ENCODE measurements at places on chromosomes 5 and 9.

- DNase-seq, result no peak
Observed at GRCh38 chr5:23352446-23352845, 155.0 kb upstream of the PRDM9 start.

DNA sequence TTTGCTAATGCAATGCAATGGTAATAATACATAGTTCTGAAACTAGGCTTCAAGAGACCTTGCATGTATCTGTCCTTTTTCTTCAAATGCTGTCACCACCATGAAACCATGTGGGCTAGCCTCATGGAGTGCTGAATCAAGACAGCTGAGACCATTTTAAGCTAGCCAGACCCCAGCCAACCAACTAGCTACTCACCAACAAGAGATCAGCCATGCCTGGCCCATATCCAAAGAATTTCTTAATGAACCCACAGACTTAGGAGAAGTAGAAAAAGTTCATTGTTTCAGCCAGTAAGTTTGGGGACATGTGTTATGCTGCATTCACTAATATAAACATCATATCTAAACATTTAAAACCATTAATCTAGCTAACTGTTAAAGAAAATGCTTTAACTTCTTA is 139.8 kb upstream of the EDIL3 start:
- no peak for DNase-seq

DNA sequence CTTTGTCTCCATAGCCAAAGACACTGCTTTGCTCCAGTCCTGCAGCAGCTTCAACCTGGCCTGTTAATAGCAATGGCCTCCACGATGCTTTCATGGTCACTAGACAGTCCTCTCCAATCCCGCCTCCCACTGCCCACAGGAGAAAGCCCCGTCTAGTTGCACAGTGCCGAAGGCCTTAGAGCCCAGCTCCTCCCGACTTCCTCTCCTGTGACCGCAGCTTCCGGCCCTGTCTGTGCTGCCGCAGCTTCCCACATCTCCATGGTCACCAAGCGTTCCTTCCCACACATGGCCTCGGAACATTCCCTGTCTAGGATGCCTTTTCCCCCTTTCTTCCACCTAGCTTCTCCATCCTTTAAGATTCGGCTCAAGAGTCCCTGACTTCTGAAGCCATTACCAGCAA is 23.4 kb downstream of the PCA3 start:
- DNase-seq, result no peak

- peak; percentile 32 for DNase-seq
Observed at GRCh38 chr5:67187006-67187715, 9.4 kb downstream of the CD180 start.

DNA sequence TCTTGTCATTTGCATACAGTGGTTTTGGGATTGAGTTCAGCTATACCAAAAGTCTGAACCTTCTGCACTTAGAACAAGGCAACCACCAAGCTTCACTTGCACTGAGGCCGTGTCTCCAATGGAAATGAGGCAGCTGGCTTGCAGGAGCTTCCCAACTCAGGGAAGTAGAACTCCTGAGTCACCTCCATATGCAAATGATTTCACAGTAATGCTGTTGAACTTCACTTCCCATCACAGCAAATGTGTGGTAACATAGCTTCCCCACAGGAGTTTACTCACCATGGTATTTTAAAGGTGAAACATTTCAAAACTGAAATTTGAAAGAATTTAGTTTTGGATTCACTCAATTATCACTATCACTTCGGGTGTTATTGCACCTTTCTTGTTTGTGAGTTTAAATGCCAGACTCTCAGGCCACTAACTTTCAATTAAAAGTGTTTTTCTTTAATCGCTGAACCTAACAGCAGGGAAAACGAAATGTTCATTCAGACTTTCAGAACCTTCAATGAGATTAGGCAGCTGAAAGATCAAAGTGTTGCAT is 9.0 kb downstream of the CD274 start:
- no peak for DNase-seq

DNA sequence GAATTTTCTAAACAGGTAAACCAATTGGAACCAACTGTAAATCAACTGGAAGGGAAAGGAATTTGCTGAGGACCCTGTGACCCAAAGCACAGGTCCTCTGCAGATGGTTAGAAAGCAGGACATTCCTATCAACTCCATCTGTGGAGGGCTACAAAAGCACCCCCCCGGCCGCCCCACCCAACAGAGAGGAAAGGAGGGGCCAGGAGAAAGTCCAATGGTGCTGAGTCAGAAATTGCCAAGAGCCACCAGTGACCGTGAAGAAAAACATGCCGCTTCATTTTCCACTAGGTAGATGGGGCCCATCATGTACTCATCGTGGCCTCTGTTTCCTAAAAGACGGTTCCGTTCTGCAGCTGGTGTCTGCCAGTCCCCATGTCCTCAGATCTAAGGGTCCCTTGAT is 66.3 kb downstream of the RAPGEF1 start:
- no peak for DNase-seq

GRCh38 chr5:128532127-128532526 is 5.9 kb downstream of the FBN2 start:
- no peak for DNase-seq

- DNase-seq, result peak; percentile 11
Observed at GRCh38 chr9:134929193-134930158, 11.8 kb upstream of the FCN1 start.

DNA sequence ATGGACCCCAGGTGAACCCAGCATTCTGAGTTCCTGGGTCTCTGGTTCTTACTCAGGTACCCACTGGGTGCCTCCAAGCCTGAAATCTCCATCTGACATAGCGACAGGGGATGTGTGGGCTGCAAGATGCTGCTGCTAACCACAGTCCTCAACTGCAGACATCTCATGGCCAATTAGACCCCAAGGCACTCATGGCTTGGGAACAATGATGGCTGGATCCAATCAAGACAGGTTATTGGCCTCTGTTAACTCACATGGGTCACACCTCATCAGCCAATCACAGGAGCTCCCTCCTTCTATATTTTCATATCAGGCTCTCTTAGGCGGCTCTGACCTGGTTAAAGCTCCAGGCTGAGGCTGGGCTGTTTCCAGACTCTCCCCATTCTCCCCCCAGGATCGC is 57.0 kb downstream of the CXXC5 start:
- no peak for DNase-seq

DNA sequence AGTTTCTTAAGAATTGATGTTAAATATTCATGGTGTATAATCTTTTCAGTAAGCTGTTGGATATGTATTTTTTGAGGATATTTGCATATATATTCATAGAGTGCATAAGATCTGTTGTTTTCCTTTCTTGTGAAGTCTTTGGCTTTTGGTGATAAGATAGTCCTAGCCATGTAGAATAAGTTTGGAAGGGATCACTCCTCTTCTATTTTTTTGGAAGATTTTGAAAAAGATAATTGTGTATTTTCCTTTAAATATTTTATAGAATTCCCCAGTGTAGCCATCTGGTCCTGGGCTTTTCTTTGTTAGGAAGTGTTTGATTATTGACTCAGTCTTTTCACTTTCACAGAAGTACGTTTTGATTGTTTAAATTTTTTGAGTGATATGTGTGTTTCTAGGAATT is 318.8 kb upstream of the CDH10 start:
- DNase-seq, result no peak

GRCh38 chr9:79120941-79121340 is 450.8 kb upstream of the TLE4 start:
- no peak for DNase-seq

DNA sequence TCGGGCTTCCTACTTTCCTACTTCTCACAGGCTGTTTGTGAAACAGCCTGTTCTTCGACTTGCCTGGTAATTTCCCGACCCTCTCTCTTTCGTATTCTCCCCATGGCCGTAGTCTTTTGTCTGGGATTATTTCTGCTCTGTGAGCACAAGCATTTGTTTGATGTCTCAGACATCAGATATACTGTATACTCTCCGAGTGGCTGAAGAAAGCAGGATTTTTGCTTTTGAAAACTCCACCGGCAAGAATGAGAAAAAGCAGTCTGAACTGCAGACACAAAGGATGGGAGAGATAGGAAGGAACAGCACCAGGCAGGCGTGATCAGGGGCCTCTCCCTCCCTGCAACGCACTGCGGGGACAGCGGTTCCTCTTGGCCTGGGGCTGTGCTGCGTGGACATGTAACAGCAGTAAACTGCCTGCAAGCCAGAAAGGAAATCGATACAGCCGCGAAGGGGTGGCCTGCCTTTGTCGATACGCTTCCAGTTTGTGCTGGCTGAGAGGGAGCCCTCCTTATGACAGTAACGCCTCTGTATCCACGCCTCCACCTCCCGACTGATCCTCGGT is 313.9 kb upstream of the TLE4 start:
- no peak for DNase-seq

DNA sequence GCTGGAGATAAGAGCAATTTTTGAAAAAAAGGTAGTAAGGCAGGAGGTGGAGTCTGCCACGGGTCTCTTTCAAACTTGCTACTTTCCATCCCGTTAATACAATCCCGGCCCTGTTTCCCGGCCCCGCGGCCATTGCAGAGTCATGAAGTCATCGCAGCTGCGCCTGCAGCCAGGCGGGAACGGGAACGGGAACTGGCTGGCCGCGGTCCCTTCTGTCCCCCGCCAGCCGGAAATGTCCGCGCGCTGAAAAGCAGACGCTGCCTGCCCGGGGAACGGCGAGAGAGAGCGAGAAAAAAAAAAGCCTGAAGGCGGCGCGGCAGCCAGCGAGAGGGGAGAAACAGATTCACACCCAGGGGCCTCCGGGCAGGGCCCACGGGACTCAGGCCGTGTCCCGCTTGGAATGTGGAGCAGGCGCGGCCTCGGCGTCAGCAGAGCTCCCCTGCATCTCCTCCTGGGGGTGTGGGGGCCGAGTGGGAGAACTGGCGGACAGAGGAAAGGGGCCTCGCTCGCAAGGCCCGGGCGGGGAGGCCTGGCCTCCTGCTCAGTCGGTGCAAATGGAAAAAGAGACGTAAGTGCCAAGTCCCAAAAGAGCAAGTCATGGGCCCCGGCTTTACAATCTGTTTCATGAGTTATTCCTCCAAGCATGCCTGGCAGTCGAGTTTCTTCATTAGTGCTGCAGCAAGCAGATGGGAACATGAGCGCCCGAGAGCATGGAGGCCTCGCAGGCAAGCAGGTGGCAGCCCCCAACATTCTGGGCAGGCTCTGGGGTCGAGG is 201.2 kb upstream of the GAS1 start:
- no peak for DNase-seq

GRCh38 chr5:149936700-149937091 is 7.9 kb downstream of the PDE6A start:
- no peak for DNase-seq

GRCh38 chr5:112275671-112276070 is 143.4 kb downstream of the EPB41L4A start:
- no peak for DNase-seq

DNA sequence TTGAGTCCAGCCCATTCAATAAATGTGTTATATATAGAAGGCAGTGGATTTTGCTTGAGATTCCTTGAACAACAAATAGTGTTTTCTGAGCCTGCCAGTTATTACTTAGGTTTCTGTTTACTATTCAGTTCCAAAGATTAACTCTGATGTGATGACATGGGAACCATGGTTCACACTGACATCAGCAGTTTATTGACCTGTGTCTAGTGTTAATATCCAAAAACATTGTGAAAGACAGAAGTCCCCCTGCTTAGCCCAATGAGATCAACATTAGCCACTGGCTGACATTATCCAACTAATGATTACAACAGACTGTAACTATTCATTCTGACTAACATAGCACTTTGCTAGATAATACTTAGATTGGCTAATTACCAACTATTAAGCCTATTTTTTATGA is 14.9 kb downstream of the APBA1 start:
- DNase-seq, result no peak

- no peak for DNase-seq
Observed at GRCh38 chr5:172436078-172436878, 18.0 kb downstream of the SH3PXD2B start.

DNA sequence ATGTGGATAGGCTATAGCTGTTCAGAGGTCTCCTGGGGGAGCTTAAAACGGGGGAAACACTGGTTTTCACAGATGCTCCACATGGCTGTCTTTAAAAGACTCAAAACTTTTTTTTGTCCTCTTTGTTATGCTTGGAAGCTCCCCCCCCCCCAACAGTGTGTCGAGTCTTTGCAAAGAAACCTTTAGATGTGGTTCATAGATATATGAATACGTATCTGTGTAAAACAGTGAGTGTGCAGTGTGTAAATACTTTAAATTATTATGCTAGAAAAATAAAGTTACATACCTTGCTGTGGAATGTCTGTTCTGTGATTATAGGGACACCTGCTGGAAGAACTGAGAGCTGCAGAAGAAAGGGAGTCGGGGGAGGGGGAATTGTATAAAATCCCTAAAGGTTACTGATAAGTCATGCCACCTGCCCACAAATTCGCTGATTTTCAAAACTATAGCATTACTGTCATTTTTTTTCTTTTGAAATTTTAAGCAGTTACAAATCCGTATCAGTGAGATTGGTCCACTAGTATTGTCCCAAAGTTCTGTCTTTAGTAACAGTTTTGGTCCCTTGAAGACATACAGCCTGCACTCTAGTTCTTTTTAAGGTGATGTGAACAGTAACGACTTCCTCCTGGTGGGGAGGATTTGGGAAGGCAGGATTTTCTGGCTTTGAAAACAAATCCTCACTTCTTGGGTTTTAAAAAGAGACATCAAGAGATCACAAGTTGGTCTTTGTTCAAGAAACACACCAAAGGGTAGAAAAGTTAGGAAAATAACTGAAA is 22.9 kb downstream of the RGMB start:
- DNase-seq, result peak; percentile 52

- DNase-seq, result no peak
Observed at GRCh38 chr5:139740992-139741672, 54.5 kb upstream of the PSD2 start.

- DNase-seq, result no peak
Observed at GRCh38 chr5:57434227-57434640, 48.4 kb downstream of the ACTBL2 start.

DNA sequence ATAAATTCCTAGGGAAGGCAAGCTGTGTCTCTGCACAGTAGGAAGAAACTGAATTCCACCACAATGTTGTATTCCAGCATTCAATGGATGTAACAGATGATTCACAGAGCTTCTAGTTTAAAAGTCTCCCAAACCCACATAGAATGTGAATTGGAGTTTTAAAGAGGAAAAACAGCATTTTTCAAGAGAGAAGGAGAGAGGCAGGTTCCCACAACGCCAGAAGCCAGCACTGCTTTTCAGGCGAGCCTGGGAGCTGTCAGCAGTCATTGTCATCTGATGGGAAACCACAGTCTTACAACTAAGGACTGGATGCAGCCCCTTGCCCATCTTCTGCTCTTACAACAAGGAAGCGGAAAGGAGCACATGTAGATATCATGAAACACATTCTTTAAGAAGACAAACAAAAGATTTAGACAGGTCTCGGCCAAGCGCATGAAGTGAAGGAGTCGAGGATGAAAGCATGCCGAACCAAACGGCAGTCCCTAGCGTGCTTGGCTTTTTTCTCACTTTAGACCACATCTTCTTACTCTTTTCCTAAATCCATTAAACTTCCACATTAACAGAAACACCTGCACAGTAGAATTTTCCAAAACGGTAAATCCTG is 638 bp downstream of the DIRAS2 start:
- DNase-seq, result no peak

- DNase-seq, result no peak
Observed at GRCh38 chr5:77425998-77426659, 66.0 kb downstream of the WDR41 start.

- DNase-seq, result no peak
Observed at GRCh38 chr9:94907264-94907936, 180.9 kb downstream of the AOPEP start.
